ENCODE measurements at places on chromosomes 1 and 21.
A peak's percentile ranks its signal among the peaks of the same experiment; 100 is the strongest.

DNA sequence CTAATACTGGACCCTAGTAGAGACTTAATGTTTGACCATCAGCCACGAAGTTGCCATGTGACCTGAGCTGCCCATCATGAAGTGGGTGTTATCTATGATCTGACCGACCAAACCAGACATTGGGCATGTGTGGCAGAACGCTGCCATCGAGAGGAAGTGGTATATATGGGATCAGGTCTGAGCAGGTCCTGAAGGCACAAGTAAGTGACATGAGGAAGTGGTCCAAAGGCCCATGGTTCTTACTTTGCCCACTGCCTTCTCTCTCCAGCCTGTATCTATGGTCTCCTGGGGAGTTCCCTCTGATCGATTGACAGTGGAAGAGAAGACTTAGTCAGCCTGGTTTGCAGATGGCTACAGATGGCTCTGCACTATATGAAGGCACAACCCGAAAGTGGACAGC lies 7.9 kb downstream of the SPSB1 start:
- no peak for DNase-seq

DNA sequence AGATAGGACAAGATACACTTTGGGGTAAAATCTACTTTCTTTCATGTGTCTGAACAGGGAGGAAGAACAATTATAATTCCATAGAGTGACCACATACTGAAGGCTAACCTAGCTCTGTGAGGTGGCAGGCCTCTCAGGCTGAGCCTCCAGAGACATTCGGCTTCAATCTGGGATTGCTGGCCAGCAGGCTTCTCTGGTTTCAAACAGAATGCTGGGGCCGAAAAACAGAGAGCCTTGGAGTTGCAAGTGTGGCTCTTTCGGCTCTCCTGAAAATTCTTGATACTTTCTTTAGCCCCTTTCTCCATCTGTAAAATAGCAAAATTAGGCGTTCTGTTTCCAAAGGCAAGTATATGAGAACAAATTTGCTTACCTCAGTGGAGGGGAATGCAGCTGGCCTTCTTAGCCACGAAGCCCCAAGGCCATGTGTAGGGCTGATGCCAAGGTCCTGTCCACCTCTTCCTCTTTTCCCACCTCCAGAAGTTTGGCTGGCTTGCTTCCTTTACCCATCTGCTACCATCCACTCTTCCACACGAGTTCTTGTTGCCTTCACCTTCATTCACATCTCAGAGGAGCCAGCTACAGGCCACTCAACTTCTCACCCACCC lies 30.0 kb upstream of the UBE2U start:
- DNase-seq, result peak; percentile 63

GRCh38 chr1:58588396-58588795 lies 11.3 kb upstream of the TACSTD2 start:
- no peak for DNase-seq

DNA sequence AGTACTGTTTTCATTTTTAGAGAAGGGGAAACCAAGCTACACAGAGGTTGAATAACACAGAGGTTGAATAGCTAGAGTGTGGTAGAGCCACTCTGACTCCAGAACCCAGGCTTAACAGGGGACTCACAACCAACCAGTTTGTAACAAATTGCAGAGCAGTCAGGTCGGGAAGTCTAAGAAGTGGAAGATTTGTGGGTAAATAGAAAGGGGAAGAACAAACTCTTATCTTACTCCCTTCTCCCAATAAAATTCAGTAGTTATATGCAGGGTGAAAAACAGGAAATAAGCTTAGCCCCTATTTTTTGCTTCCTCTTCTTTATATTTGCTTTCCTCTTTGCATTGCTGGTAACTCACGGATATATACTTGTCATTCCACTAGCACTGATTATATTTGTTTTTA lies 23.2 kb downstream of the CDC42 start:
- no peak for DNase-seq

DNA sequence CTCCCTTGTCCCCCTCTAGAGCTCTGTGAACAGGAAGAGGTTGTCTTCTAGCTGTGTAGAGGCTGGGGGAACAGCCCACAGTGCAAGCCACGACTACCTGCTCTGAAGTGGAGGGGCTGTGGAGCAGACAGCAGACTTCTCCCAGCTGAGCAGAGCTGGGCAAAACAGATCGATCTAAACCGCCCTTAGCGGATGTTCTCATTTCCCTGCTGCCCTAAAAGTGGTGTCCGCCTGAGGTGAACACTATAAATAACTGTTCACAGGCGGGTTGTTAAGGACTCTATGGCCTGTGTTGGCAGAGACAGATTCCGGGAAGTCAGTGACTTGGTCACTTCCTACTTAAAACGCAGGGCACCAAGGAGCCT lies 203.2 kb downstream of the RHOU start:
- no peak for DNase-seq

DNA sequence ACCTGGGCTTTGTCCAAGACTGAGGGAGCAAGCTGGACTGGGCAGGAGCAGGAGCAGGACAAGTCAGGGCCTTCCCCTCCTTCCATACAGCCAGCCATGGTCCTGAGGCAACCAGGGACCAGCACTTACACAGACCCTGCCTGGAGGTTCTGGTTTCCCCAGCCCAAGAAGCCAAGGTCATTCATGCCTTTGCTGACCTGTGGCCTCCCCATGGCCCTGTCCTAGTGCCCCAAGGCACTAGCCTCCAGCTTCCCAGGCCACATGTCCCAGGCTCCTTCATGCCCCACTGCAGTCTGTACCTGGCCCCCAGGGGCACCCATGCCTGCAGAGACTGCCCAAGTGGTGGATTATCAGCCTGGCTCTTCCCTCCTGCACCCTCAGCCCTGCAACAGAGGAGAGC lies 243.9 kb downstream of the TOMM20 start:
- no peak for DNase-seq

- no peak for DNase-seq
Observed at GRCh38 chr1:234907940-234908405, 220.7 kb downstream of the TOMM20 start.

DNA sequence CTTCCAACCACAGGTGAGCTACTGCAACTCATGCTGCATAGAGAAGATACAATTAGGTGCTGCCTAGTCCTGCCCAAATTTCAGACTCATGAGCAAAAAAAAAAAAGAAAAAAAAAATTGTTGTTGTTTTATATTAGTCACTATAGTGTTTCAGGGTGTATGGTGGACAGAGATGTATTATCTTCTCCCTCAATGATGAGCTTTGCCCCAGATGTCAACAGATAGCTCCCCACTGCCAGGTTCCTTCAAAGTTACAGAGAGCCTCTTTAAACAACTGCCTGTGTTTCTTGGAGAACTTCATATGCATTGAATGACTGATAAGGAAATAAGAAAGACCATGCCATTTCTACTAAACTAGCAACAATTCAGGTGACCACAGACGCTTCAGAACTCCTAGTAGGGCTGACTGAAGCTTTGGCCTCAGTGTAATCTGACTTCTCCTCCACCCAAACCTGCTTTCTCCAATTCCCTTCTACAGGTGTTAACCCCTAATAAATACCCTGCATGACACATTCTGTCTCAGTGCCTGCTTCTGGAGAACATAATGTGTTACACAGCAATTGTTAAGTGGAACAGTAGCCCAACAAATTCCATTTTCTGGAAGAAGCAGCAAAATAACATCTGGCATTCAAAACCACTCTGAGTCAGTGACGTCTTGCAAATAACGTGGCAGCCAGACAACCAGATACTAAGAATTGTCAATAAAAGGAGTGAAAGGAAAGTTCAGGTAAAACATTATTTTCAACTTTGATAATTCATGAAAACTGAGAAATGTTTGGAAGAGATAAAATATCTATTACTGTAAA lies 147.7 kb downstream of the CDC42BPA start:
- DNase-seq, result no peak

DNA sequence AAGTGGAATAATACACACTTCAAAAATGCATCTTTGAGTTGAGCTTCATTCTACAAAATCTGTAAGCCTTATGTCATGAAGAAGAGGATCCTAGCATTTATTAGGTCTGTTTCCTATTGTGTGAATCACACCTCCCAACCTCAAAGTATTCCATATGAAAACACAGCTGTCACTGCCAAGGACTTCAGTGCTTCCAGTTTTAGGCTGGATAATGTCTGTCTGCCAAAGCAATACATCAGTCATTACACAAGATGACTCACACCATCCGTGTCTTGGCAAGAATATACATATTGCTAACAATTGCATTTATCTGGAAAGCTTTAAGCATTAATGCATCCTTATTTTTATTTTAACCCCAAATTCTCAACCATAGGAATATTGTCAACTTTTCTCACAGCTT lies 125.7 kb upstream of the TMPRSS15 start:
- DNase-seq, result peak; percentile 13

DNA sequence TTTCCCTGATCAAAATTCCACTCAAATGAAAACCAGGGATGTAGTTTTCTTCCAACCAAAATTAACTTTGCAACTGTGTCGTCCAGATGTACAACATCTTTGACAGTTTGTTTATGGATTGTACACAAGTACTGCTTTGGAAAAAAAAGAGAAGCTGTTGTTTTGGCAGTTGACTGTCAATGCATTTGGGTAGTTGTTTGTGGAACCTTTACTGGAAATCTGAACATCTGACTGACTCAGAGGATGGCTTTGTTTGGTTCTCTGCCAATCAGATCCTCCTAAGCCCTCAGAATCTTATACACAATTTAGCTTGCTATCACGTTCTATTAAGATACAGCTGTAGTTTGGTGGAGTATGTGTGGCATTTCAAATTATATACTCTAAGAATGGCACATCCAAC lies 195.0 kb downstream of the KCNK2 start:
- DNase-seq, result peak; percentile 80

DNA sequence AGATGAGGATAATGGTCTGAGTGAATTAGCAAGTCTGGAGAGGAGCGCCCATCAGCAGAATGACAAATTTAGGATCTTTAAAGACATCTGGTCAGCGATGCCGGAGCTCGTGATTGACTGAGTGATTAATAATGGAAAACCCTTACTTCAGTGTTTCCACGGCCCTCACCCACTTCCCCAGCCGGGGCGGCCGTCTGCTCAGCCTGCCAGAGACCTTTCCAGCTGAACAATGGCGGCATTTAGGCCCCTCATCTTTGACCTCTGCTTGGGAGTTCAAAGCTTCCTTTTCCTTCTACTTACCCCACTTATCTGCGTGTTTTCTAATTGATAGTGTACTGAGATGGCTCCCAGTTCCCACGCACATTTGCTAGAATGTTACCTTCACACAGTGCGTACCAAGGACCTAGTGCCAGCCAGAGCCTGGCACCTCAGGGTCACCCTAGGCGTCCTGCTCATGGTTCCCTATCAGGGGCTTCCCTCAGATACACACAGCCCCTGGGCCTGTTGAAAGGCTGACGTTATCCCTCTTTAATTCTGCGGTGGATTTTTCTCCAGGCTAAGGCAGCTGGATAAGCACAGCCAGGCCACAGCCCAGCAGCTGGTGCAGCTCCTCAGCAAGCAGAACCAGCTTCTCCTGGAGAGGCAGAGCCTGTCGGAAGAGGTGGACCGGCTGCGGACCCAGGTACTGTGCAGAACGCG lies 232.8 kb downstream of the SDCCAG8 start:
- DNase-seq, result no peak

DNA sequence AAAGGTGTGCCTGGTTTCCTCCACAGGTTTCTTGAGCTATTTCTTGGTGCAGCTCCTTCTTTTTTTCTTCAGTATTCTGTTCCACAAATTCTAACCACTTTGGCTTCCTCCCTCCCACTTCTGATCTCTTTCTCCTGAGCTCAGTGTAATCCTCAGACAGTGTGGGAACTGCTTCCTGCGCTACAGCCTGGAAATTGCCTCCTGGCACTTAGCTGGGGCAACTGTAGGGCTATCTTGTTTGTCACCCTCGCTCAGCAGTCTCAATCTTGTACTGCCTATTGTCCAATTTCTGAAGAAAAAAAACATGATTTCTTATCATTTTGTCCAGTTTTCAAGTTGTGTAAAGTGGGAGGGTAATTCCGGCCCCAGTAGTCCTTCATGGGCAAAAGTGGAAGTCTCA lies 24.0 kb upstream of the GALNT2 start:
- DNase-seq, result no peak

GRCh38 chr1:201505503-201505890 lies 1.4 kb downstream of the CSRP1 start:
- peak; percentile 86 for DNase-seq

DNA sequence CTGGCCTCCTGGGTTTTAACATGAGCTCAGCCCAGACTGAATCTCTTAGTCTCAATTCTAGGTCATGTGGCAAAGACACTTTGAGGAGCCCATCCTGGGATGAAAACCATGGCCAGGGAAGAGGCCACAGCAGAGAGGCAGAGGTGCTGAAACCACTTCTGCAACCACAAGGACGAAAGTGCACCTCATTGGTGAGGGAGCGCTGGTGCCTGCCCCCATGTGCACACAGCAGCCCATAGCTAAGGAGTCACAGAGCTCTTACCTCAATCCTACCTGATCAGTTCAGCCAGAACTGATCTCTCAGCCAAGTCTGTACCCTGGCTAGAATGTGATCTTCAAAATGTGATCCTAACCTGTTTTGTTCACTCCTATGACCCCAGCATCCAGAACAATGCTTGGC lies 32.9 kb upstream of the SRP9 start:
- DNase-seq, result no peak

DNA sequence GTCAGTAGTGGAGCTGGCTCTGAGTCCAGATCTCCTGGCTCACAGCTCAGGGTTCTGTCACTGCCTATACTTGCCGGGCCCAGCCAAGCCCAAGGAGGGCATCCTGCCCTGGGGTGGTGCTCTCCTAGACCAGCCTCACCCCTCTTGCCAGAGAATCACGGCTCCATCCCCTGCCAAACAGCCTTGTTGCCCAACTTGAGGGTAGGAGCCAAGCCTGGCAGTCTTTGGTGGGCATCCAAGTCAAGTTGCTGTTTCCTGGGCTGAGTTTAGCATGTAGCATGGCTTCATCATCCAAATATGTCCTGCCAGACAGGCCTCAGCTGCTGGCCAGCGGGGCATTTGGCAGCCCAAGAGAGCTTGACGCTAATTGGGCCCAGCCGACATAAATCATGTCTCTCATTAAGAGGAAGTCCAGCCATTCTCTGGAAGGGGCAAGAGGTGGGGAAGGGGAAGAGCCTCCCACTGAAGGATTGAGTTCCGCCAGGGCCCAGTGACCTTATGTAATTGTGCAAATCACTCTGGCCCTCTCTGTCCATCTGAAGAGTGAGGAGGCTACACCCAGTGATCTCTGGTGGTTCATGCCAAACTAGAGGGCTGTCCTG lies 22.6 kb upstream of the TRABD2B start:
- no peak for DNase-seq

GRCh38 chr1:55143684-55144083 lies 71.5 kb downstream of the USP24 start:
- DNase-seq, result peak; percentile 35

GRCh38 chr1:198913667-198914066 lies 274.8 kb downstream of the PTPRC start:
- no peak for DNase-seq

DNA sequence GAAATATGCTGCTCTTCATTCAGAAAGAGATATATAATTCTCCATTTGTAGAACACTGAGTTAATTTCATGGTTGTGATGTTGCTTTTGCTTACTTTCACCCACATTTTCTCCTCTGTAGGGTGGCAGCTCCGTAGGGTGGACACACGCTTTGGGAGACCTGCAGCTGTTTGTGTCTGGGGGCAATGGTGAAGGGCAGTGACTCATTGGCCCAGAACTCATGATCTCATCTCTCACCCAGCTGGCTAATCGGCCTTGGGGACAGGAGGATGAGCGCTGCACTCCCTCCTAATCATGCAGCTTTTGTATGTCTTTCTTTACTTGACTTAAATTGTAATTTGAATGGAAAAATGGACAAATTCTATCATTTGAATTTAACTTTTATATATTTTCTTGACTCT lies 9.6 kb downstream of the DISC1 start:
- DNase-seq, result peak; percentile 85

Measured in M059J (cell line).